ENCODE measurements at places on chromosomes 3 and 15.

GRCh38 chr15:74620636-74621545 is 5.3 kb downstream of the CLK3 start:
- DNase-seq: no peak

DNA sequence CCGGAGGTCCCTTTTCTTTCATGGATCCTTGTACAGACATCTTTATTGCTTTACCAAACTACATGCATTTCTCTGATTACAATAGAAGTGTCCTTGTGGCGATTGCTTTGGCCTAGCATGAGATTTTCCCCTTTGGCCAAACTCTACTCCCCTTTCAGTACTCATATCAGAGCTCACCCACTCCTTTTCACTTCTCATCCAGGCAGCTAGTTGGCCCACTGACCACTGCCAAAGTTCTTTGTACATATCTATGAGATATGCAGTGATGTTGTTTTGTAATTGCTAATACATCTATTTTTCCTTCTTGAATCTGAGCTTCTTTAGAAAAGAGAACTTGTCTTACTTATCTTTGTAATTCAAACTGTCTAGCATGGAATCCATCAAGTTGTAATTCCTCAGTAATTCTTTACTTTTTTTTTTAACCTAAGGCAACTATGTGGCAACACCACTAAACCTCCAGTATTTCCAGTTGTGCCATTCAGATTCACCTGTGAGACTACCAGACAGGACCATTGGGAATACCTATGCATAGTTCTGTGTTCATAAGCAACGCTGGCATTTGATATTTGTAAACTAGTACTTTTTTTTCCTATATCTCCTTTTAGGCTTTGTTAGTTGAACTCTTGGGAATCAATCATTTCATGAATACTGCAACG is 39.2 kb downstream of the AADACL2 start:
- no peak for DNase-seq

DNA sequence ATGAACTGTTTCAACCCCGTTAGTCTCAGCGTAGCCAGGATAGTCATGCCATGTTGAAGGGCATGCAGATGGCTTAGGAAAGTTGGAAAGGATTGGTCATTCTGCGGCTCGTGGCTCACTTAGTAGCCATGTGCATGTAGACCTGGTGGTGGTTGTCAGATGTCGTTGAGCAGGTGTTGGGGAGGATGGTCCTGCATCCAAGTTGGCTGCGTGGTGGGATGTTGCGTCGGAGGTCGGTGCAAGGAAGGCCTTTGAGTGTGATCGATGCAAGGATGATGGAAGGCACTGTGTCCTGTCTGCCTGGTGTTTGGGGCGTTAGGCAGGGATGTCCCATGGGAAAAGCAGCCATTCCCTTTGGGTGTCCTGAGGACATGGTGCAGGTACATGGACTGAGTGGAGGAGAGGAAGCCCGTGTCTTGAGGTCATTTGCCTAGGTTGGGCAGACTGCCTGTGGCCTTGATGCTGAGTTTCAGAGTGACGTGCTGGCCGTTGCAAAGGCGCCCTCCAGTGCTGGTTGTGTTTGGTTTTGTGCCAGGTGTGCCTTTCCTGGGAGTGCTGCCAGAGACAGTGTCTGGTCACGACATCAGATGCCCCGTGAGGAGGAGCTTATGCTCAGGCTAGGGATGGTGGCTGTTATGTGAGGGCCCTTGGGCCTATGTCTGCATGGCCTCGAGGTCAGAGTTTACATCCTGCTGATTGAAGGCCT is 103.4 kb downstream of the SNRPN start:
- no peak for DNase-seq

GRCh38 chr15:69755551-69756310 is 303.1 kb downstream of the RPLP1 start:
- DNase-seq: no peak

GRCh38 chr3:73399106-73399505 is 225.6 kb downstream of the PDZRN3 start:
- no peak for DNase-seq

DNA sequence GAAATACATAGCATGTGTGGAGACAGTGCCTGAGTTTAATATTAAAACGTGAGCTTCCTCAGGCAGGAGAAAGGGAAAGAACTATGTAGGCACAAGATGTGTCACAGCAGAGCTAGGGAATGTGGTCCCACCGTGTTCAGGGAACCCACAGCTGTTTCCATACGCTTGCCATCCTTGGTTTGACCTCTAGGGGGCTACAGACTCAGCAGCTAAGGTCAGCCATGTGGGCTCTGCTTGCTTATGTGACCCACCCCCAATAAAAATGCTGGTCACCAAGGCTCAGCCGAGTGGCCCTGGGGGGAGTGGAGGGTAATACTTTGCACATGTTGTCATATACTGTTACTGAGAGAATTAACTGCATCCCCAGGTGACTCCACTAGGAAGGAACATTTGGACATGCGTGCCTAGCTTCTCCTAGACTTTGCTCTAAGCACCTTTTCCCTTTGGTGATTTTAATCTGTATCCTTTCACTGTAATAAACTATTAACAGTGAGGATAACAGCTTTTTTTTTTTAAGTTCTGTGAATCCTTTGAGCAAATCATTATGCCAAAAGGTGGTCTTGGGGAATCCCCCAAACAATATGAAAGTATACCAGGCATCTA is 3.3 kb downstream of the TUBGCP5 start:
- no peak for DNase-seq

DNA sequence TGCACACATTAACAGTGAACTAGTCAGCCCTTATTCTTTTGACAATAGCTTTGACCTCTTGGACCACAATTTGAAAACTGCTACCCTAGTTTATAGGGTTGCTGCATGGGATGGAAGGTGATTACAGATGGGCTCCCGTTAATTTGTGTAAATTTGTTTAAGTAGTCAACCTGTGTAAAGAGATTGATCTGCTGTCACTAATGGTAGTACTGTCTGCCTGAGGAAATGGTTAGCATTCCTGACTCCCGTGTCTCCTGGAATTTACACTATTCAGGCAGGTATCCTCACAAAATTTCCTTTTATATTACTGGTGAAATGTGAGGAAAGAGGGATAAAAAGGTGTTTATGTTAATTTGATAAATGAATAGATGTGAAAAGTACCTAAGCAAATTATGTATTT is 15.3 kb upstream of the EBLN2 start:
- DNase-seq: no peak

DNA sequence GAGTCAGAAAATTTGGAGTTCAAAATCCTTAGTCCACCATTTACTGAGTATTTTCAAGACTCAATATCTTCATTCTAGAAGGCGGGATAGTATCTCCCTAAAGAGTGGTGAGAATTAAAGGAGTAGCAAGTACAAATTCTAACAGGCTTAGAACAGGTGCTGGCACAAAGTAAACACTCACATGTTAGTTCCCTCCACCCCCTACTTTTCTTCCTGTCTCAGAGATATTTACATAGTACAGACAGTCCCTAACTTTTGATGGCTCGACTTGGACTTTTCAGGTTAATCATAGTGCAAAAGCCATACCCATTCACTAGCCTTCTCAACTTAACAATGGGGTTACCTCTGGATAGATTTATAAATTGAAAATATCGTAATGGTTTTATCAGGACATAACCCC is 476.2 kb upstream of the RASGRP1 start:
- DNase-seq: no peak

GRCh38 chr15:68603951-68604350 is 25.2 kb downstream of the CORO2B start:
- DNase-seq: no peak

- DNase-seq: no peak
Observed at GRCh38 chr15:48385031-48385830, 54.0 kb downstream of the DUT start.

DNA sequence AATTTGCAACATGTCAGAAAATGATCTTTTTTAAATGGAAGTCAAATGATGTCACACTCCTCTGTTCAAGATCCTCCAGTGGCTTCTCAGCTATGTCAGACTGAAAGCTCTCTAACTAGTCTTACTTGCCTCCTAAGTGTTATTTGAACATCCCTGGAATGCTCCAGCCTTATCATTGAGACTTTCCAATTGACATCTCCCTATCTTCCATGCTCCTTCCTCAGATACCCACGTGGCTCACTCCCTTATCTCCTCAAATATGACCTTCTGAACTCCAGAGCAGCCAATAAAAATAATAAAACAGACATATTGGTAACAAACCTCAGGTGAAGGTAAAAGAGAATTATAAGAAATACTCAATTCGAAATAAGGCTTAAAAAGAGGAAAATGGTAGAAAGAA is 25.5 kb upstream of the AADAC start:
- DNase-seq: no peak

GRCh38 chr15:69518806-69519205 is 66.2 kb downstream of the RPLP1 start:
- DNase-seq: no peak

DNA sequence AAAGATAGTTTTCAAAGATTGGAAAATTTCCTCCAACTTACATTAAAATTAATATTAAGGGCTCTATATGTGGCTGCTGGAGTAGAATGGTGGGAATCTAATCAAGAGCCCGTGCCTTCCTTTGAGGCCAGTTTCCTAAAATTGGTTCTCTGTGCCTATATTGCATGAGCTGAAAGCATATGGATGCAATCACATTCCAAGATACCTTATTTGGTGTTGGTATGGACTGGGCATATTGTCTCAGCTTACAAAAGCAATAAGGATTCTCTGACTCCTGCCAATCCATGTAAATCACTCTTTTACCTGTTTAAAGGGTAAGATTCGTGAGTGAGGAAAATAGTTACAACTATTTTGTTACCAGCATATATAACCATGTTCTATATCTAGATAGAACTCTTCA is 111.6 kb downstream of the GREM1 start:
- DNase-seq: no peak

DNA sequence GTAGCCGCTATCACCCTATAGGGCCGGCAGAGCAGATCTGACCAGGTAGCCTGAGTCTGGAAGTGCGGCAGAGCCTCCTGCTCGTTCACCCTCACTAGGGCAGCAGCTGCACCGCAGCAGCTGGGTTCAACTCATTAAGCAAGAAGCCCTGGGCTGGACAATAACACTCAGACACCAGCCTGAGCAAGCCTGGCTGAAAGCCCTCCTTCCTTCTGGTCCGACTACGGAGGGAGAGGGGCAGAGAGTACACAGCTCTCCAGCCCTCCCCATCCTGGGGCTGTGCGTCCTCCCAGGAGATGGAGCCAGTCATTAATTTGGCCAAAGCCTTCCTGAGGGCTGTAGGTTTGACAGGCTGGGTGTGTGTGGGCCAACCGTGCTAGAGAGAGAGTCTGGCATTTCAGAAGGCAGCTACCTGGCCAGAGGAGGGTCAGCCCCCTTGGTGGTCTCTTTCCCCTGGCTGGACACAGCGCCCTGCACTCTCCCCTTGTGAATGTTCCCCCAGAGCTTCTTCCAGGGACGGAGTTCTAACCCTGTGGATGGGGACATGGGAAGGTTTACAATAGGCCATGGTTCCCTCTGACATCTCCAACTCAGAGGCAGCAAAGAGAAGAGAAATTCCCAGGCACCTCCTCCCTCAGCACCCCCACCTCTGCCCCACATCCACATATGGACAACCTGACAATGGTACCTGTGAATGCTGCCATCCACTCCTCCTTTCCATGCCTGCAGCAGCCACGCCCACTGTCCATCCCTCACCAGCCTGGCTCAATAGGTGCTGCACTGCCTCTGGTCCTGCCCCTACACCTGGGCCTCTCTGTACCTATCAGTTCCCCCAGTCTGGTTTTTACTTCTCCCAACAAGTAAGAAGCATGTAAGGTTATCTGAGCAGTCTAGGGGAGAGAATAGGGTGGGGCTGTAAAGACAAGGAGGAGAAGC is 6.5 kb downstream of the CHRNB4 start:
- no peak for DNase-seq

- no peak for DNase-seq
Observed at GRCh38 chr3:187321766-187322165, 30.2 kb upstream of the MASP1 start.

DNA sequence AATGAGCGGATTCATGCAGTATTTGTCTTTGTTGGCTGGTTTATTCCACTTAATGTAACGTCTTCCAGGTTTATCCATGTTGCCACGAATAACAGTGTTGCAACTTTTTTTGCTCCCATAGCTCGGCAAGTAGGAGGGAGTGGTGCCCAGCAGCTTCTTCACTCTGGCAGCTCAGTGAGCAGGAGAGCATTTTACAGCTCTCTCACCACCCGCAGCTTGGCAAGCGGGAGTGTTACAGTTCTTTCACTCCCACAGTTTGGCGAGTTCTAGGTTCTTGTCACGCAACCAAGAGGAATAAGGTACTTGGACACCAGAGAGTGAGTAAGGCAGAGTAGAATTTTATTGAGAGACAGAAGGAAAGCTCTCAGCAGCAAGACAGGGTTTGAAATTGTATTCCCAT is 935.2 kb downstream of the TBL1XR1 start:
- DNase-seq: no peak
